AG04449 (cell line): ENCODE measurements at places on chromosomes 4 and X.

- no peak for DNase-seq
Measured at GRCh38 chr4:53647547-53647946, 56.3 kb upstream of the LNX1 start.

- DNase-seq = no peak
Measured at GRCh38 chrX:19381326-19381725, 37.6 kb downstream of the PDHA1 start.

- DNase-seq = peak; percentile 77
Measured at GRCh38 chr4:85790582-85790981, 315.6 kb downstream of the ARHGAP24 start.

GRCh38 chr4:83010522-83011318 is at the start of gene LIN54:
Gene LIN54 (minus strand): TSS chr4:83010823. CDS start chr4:82984844, 25,979 bp downstream.
- DNase-seq = no peak

- no peak for DNase-seq
Measured at GRCh38 chr4:76998251-76998901, 48.8 kb downstream of the SEPTIN11 start.

DNA sequence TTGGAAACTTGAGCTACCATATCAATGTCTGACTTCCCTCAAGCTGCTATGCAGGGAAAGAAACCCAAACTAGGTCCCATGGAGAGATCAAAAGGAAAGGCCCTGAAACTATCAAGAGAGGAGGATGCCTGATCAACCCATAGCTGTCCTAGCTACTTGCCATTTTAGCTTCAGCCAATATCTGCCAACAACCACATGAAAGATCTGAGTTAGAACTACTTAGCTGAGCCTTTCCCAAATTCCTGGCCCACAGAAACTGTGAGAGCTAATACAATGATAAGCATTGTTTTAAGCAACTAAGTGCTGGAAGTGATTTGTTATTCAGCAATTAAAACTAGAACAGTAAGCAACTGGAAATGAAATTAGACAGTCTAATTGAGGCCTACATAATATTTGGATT is 6.3 kb upstream of the ARHGEF38 start:
- DNase-seq = no peak

DNA sequence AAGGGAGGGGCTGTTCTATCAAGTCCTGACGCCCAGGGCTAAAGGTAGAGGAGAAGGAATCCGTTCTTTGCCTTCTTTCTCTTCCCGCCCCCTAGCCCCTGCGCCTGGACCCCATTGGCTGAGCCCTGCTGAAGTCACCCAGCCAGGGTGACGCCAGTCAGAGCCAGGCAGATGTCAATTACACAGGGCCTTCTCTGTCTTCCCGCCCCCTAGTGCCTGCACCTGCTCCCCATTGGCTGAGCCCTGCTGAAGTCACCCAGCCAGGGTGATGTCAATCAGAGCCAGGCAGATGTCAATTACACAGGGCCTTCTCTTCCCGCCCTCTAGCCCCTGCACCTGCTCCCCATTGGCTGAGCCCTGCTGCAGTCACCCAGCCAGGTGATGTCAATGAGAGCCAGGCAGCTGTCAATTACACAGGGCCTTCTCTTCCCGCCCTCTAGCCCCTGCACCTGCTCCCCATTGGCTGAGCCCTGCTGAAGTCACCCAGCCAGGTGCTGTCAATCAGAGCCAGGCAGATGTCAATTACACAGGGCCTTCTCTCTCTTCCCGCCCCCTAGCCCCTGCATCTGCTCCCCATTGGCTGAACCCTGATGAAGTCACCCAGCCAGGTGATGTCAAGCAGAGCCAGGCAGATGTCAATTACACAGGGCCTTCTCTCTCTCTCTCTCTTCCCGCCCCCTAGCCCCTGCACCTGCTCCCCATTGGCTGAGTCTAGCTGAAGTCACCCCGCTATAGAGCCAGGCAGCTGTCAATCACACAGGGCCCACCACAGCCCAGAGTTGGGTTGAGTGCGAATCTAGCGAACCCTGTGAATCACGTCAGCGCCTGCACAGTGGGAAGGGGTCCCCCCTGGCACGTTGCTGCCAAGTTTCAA is 46.4 kb downstream of the ASMT start:
- DNase-seq = no peak

DNA sequence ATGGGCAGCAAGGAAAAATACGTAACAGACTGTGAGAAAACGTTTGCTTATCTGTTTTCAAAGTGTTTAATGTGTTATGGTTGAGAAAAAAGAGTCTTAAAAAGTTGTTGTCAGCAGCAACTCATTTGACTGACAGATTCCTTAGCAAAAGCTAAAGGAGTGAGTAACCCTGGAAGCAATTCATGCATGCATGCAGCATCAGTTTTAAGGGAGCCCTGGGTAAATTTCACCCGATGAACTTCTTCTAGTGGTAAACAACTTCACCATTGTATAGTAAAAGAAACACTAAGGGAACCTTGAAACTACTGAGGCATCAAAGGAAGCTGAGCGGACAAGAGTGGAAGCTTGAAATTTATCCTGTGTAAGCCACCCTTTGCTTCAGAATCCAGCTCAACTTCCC is 583.2 kb upstream of the INTU start:
- DNase-seq = no peak

GRCh38 chrX:2841537-2841936 is 12.8 kb downstream of the GYG2 start:
- no peak for DNase-seq

DNA sequence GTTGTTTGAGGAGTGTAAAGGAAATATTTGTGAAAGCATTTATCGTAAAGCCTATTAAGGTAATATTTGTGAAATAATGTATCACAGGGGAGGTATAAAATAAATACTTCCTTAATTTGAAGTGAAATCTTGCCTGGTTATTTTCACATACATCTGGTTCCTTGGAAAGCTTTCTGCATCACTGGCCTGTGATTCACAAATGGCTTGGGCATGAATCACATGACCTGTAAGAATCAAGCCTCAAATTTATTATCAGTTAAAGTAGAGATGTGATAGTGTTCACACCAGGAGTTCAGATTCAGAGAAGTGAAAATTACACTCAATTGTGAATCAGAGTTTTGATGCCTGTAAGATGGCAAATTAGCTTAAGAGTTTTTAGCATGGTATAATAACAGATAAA is 1911.4 kb downstream of the STIM2 start:
- no peak for DNase-seq

- no peak for DNase-seq
Measured at GRCh38 chr4:151409470-151410313, 716 bp downstream of the FHIP1A start.

DNA sequence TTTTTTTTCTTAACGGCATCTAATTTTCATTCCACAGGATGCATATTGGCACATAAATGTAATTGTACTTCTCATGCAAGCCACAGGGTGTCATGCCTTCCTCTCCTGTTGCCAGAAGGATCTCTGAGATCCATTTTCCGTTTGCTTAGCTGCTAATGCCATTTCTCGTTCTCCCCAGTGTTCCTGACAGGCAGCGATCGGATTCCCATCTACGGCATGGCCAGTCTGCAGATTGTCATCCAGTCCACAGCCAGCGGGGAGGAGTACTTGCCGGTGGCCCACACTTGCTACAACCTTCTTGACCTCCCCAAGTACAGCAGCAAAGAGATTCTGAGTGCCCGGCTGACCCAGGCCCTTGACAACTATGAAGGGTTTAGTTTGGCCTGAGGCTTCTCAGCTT is 8.9 kb upstream of the NAP1L5 start:
- DNase-seq = no peak

GRCh38 chrX:111504941-111505340 is 6.5 kb upstream of the SERTM2 start:
- DNase-seq = no peak

DNA sequence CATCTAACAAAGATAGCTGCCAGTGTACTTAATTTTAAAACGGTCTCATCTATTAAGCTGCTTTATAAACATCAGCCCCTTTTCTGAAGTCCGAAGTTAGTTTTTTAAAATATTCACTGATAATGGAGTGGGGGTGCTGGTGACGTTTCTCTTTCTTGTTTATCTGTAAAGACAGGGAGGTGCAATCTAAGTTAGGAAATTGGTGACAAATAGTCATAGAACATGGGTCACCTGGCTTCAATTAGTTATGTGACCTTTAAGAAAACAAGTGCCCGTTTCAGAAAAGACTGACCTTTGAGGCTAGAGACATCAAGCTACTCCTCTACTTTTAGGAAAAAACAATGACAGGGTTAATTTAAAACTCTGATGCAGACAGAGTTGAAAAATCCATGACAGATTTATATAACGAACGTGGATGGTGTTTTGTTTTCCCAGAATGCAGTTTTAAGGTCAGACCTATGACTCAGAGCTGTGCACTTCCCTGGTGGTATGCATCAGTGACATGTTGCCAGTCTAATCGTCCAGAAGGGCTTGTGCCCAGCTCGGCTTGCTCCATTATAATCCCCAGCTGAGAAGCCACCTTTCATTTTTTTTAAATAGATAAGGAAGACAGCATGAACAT is 38.2 kb downstream of the FHL1 start:
- no peak for DNase-seq

GRCh38 chr4:181528570-181529184 is 714.5 kb upstream of the TENM3 start:
- DNase-seq = peak; percentile 19

- DNase-seq = no peak
Measured at GRCh38 chrX:140775211-140775610, 65.7 kb downstream of the LINC00632 start.

GRCh38 chrX:74902806-74903205 is 22.4 kb downstream of the NEXMIF start:
- DNase-seq = no peak

DNA sequence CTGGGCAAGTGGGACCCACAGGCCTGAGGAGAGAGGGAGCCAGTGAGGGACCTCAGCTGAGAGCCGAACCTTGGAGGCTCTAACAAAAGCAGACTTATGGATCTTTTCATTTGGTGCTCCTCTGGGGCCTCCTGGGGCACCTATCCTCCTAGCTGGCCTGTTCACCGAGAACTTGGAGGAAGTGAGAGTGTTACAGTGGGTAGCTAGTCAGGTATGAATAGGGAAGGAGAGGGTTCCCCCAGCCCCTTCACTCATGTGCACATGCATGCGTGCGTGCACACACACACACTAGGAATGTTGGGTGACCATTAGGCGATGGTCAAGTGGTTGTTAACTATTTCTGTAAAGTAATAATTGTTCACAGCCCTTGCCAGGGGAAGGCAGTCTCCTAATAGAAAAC is 18.6 kb upstream of the TMEM185A start:
- DNase-seq = no peak

DNA sequence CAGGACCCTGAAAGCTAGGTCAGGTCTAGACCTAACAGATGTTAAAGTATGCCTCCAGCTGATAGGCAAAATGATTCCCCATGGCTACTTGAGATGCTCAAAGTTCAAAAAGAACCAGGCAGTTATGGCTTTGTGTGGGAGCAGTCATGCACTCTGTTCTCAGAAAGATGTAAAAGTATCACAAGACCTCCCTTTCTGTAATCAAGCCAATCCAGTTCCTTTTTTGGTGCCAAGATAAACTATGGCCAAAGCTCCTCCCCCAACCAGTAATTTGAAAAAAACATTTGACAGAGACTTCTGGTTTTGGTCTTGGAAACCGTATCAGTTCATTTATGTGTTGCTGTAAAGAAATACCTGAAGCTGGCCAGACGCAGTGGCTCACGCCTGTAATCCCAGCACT is 340.9 kb downstream of the CHIC1 start:
- no peak for DNase-seq

DNA sequence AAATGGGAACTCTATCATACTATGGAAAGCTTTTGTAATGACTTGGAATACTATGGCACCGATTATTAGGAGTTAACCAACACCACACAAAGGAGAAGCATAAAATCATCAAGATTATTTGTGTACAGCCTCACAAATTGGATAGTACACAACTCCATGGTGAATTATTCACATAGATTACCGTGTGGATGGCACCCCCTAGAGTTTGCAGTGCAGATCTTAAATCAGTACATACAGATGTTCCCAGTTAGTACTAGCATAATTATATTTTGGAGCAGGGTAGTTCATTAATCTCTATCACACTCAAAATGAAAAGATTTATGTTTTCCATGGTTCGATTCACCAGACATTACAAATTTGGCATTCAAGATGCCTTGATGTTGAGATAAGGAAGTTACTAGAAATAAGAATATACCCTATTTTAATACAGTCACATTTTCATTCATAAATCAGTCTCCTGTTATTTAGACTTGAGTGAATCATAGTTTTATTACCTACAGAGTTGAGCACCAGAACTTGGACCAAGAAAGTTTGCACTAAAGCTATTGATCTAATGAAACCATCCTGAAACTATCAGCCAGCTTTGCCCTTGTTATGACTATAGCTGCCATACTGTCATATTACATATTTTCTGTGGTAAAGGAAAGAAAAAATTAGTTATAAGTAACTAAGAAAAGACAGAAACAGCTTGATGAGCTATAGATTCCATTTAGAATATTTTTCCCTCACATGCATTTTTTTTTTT is 531.8 kb downstream of the GLUD2 start:
- DNase-seq = no peak

GRCh38 chr4:113878668-113879067 is 100.8 kb downstream of the ARSJ start:
- DNase-seq = no peak

- DNase-seq = no peak
Measured at GRCh38 chrX:140346729-140347128, 158.1 kb downstream of the SOX3 start.

DNA sequence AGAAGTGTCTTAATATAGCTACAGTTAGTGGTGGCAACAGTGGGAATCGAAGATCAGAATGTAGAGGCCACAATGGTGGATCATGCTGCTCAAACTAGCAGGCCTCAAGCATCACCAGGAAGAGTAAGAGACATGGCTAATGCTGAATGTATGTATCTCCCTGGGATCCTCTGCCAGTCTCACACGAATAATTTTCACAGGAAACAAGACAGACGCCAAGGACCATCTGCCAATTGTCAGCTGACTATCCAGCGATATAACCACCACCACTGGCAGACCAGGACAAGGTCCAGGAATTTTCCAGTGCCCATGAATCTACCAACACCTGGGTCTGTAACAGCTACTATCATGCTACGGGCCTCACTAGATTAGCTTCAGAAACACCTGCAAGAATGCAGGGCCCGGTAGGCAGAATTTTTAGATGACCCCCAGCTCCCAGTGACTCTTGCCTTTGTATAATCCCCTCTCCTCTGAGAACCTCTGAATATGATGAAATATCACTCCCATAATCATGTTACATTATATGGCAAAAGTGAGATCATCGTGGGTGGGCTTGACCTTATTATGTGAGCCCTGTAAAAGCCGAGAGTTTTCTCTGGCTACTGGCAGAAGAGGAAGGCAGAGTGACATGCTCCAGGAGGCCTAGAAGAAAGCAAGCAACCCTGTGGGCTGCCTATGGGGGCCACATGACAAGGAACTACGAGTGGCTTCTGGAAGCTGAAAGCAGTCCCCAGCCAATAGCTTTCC is 429.8 kb downstream of the BCOR start:
- DNase-seq = no peak

DNA sequence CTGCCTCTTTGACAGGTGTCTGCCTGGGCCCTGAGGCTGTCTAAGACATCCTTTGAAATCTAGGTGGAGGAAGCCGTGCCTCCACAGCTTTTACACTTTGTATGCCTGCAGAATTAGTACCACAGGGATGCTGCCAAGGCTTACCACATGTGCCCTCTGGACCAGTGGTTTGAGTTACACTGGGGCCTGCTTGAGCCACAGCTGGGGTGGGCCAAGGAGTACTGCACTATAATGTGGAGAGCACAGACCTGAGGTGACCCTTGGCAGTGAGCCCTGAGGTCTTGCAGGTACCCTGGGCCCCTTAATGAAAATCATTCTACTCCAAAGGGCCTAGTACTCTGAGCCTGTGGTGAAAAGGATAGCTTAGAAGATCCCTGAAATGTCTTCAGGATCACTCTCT is 27.2 kb upstream of the IRS4 start:
- no peak for DNase-seq
